T-cell (primary cell): ENCODE measurements at places on chromosomes 12 and 14.

DNA sequence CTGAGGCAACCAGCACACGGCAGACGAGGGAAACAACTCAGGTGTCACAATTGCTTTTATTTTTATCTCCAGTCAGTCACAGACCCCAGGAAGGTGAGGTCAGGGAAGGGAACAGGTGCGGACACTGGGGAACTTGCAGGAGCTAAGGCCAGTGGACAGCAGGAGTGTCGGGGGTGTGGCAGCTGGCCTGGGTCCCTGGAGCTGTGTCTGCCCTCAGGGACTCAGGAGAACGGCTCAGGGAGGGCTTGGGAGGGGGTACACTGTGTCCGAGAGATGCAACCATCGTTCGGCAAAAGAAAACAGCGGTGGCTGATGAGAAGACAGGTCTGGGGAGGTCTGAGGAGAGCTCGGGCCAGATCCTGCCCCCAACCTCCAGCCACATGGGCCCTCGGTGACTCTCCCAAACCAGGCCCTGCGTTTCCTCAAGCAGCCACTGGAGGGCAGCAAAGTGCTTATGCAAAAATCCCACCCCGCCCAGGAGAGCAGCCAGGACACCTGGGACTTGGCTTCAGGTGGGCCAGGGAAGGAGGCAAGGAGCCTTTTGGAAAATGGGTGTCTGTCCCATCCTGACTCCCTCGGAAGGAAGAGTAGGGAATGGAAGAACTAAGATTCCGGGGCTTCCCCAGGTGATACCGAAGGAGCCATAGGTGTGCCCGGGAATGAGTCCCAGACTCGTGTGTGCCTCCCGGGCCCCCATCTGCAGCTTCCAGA, 24.1 kb upstream of the BCDIN3D start:
- DNase-seq, result peak; percentile 69

DNA sequence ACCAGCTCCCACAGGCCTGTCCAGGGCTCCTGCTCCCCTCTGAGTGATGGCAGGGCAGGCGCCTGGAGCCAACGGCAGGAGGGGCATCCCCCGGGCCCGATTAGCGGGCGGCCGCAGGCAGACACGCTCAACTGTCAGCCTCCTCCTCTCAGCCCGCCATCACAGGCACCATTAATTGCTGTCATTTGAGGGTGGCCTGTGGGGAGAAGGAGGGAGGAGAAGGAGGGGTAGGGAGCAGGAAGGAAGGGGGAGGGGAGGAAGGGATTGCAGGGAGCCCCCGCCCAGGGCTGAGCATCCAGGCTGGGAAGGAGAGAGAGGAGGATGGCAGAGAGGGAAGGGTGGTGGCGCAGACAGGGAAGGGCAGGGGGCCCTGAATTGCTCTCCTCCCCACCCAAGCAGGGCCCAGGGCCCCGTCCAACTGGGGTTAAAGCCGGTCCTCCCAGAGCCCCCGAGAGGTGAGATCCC, 36.1 kb downstream of the NCOR2 start:
- no peak for DNase-seq

DNA sequence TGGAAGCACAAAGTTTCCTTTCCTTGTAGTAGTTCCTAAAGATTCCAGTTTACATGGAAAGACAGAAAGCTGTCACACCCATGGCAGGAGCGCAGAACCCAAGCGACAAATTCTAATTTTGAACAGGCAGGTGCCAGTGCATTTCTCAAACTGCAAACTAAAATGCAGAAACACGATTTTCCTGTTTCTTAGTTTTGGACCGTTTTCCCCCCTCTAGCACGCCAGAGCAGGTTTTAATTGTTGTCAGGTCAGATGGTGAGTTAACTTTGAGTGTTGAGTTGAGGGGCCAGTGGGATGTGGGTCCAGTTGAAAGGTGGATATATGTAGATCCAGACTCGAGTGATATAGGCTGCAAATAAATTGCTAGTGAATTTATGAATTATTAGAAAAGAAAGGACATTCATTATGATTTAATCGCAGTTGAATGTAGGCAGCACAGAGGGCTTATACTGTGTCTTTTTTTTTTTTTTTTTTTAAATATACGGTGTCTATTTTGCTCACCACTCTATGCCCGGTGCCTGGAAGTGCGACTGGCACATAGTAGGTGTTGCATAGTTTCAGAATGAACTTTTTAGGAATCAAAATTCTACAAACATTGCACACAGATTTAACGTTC, 909 bp upstream of the ETFBKMT start:
- DNase-seq, result no peak

DNA sequence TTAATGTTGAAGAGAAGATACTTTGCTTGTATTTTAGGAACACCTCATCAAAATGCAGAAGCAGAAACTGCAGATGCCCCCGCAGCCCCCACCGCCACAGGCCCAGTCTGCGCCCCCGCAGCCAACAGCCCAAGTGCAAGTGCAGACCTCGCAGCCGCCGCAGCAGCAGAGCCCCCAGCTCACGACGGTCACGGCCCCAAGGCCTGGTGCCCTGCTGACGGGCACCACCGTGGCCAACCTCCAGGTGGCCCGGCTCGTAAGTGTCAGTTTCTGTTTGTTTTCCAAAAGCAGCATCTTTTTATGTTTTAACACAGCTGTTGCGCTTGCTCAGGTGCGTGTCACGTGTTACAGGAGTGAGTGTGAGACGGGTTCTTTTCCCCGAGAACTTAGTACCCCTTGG, 79.5 kb downstream of the DDX51 start:
- no peak for DNase-seq

DNA sequence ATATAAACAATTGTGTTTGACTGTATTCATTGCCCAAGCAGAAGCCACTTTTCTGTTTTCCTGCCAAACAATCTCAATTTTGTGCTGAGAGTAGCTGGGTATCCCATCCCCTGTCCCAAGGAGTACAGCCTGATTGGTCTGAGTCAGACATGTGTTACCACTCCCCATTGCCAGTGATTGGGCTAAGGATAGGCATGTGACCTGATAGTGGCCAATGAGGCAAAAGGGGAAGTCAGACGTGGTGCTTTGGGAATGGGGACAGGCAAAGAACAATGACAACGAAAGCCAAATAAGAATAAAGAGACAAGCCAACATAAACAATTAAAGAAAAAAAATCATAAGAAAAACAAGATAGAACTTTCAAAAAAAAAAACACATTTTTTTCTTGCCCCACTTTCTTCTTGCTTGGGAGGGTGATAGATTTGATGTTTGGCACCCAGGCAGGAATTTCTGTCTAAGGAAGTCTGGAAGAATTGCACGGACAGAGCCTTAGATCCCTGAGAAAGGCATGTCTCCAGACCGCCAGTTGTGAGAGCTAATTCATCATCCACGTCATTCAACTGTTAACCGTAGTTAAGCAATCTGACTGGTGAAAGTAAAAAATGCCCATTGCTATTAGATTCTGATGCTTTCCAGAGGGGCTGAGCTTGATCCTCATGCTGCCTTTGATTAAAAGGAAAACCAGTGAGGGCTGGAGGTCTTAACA, 626.6 kb upstream of the TMEM132C start:
- no peak for DNase-seq
